ENCODE measurements at places on chromosomes 3 and 15.

DNA sequence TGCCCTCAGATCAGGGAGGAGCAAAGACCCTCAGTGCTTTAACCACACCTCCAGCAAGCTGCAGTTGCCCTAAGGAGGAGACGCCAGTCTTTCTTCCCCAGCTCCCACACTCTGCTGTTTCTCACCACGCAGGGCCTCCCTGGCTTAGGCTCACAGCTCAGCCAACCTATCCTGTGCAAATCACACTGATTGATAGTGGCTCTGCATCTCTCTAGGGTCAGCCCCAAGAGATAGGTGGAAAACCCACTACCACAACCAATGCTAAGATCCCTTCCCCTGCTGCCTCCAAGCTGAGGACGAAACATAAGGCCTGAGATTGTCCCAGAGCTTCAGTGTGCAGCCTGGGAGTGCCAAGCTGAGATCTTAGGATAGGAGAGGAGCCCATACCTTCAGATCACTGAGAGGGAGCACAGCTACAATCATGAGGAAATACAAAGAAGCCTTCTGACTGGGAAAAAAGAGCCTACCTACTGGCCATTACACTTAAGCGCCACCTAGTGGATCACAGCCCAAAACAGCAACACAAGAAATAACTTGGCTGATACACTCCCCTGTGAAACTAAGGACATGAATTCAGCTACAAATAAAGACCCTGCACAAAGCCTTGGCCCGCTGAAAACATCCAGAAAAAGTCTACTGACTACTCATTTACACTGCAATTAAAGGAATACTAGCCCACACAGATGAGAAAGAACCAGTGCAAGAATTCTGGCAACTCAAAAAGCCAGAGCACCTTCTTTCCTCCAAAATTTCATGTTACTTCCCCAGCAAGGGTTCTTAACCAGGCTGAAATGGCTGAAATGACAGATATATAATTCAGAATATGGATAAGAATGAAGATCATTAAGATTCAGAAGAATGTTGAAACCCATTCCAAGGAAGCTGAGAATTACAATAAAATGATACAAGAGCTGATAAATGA lies 271.5 kb upstream of the DCBLD2 start:
- no peak for DNase-seq

- DNase-seq: no peak
Measured at GRCh38 chr3:148344521-148344920, 353.2 kb upstream of the AGTR1 start.

GRCh38 chr15:65327651-65328393 lies 23.3 kb downstream of the RNU5B-1 start:
- DNase-seq: no peak

- no peak for DNase-seq
Measured at GRCh38 chr3:134905647-134905935, 110.5 kb downstream of the EPHB1 start.

GRCh38 chr3:187880441-187880840 lies 135.2 kb upstream of the BCL6 start:
- no peak for DNase-seq

DNA sequence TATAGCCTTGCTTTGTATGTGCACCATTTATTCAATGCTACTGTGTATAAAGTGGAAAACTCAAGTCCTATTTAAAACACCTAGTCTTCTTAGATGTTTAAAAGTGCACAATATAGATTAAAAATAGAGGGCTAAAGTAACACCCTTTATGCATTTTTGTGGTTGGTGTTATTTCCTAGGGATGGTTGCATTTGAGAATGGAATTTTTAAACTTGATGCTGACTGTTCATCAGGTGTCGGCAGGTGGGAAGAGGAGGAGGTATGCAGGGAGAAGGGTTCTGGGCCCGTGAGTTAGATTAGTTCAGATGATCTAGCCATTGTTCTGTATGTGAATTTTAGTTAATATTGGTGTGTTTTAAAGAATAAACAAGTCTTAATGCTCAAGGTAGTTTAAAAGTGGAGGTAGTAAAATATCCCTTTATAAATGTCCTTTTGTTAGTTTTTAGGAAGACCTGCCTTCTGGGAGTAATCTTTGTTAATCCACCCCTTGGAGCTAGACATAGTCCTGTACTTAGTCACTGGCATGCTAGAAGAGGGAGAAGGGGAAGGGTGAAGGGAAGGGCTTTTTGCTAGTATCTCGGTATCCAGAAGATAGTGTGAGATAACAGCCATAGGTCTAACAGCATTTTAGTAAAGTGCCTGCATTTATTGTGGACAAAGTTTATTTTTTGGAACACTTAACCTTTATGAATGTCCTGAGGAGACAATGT lies 8.1 kb upstream of the SRPRB start:
- DNase-seq: no peak
